ENCODE measurements at places on chromosomes 3 and 15. TPM values are rescaled to one million over a fixed set of nuclear protein-coding genes. Genes with fewer than 3 reads are reported as not detected.

Gene ADAMTS17
- total RNA-seq: 0.67 TPM

- DNase-seq: no peak
Observed at GRCh38 chr15:57509126-57509525, 82.6 kb upstream of the MYZAP start.

DNA sequence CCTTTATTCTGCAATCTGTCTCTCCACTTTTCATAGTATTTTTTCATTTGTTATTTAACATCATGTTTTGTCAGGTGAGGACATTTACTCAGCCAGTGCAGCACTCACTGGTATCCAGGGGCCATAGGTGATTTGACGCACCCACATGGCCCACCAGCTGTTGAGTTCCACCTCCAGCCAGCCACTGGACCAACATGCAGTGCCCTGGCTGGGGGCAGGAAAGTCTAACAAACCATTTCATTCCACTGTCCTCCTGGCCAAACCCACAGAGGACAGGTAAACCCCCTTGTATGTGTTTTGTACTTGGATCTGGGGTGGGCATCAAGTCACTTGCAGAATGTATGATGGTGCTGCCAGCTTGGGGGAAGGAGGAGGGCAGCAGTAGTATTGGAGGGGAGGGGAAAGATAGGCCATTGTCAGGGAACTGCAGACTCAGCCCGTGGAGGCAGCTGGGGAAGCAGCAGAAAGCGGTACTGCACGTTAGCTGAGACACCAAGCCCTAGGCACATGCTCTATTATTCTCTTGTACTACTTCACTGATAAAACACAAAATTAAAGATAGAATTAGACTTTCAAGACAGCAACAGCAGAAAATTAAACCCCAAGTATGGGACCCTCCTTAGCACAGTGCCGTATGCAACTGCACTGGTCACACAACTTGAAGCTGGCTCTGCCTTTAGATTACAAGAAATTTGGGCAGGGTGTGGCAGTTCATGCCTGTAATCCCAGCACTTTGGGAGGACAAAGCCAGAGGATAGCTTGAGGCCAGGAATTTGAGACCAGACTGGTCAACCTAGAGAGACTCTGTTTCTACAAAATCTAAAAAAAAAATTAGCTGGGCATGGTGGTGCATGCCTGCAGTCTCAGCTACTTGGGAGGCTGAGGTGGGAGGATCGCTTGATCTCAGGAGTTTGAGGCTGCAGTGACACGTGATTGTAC lies 15.4 kb upstream of the RPL24 start:
- no peak for DNase-seq

GRCh38 chr3:167710552-167710951 lies 24.1 kb downstream of the PDCD10 start:
- no peak for DNase-seq
